ENCODE measurements at places on chromosomes 16 and 17.

DNA sequence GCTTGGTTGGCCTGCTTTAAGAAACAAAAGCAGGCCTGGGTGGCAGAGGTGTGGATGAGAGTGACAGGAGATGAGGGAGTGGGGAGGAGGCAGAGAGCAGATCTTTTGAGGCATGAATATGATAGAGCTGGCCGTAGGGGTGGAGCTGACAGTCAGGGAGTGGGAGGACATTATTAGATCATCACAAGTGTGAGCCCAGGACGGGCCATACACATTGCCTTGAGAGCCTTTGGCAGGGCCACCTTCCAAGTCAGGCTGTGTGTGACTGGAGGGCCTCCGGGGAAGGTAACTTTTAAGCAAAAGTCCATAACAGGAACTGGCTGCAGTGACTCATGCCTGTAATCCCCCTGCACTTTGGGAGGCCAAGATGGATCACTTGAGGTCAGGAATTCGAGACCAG is 26.3 kb downstream of the GINS3 start:
- no peak for DNase-seq

- no peak for DNase-seq
Measured at GRCh38 chr17:65537845-65538674, 23.4 kb downstream of the AXIN2 start.

GRCh38 chr17:37259030-37259735 is 116.6 kb upstream of the C17orf78 start:
- no peak for DNase-seq

DNA sequence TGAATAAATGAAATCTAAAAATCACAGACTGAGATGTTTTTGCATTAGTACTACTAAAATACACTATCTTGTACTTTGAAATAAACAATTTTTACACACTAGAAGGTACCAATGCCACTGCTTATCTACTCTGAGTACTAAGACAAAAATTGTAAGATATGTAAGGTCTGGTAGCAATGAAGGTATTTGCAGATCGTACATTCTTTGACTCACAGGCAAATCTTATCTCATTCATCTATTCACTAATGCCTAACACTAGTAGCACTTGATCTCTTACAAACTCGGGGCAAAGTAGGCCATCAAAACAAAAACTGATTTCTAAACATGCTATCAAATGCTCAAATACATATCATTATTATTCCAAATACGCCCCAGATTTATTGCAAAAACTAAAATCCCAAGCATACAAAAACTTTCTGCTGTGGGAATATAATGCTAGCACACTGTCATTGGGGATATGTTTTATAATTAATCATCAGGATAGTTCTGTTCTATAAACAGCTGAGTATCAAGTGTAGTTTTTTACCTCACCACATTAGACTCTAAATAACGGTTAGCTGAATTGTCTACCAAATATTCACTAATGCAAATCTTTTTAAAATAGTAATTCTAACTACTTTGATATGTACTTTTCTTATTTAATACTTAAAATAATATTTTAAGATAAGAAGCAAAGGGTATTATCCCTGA is 68.0 kb downstream of the MED13 start:
- DNase-seq, result no peak

DNA sequence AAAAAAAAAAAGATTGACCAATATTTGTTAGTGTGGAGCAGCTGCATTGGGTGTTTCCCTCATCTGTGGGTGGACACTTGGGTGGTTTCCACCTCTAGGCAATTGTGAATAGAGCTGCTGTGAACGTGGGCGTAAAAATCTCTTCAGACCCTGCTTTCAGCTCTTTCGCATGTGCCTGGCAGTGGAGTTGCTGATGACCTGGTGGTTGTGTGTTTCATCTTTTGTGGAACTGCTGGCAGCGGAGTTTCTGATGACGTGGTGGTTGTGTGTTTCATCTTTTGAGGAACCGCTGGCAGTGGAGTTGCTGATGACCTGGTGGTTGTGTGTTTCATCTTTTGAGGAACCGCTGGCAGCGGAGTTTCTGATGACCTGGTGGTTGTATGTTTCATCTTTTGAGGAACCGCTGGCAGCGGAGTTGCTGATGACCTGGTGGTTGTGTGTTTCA is 21.4 kb downstream of the ZC3H18 start:
- no peak for DNase-seq

- DNase-seq, result no peak
Measured at GRCh38 chr16:78794581-78795250, 695.3 kb downstream of the WWOX start.

- DNase-seq, result no peak
Measured at GRCh38 chr17:9684955-9685621, 39.8 kb downstream of the USP43 start.
